Activated T-cell treated with anti-CD3 and anti-CD28 coated beads, Interleukin-2, amount 50 U/mL, for 4 hours (primary cell): ENCODE measurements at places on chromosomes 11 and 22. TPM values are rescaled to one million over a fixed set of nuclear protein-coding genes. Genes with fewer than 3 reads are reported as not detected.

The ATP6V1E1 gene
- 104 TPM for total RNA-seq

The CLP1 gene
- 22.0 TPM for total RNA-seq

The IL18 gene
- not detected for total RNA-seq

The OVCH2 gene
- total RNA-seq: not detected

The SLC1A2 gene
- 0.03 TPM for total RNA-seq

The RASSF10 gene
- total RNA-seq: not detected

The ANKK1 gene
- total RNA-seq: 0.16 TPM

The C11orf91 gene
- not detected for total RNA-seq
